Fibroblast of skin of back (primary cell): ENCODE measurements at places on chromosomes 12 and 14.
A peak's percentile ranks its signal among the peaks of the same experiment; 100 is the strongest.

- peak; percentile 68 for DNase-seq
Observed at GRCh38 chr14:68685419-68686204, 107.3 kb downstream of the ZFP36L1 start.

DNA sequence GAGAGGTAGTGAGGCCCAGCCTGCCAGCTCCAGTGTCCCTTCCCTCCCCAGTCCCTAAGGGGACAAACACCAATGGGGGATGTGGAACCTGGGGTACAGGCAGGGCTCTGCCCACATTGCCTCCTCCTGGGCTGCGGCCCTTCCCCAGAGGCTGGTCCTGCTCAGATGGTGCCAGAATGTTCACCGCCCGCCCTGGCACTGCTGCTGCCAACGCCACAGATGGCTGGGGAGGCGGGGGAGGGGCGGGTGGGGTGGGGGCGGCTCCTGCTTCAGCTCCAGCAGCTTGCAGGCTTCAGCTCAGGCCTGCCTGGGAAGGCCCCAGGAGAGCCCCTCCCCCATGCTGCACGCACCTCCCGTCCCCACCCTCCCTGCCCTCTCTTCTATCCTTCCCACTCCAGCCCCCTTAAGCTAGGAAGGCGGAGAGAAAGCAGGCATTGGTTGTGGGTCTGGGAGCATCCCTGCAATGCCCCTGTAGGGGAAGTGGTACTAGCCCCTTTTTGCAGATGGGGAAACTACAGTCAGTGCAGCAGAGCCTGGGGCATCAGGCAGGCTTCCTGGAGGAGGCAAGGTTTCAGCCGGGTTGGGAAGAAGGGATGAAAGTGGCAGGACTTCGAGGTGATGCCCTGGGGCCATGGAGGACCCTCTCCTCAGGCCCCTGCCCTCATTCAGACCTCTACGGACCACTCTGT is 2.0 kb upstream of the BEGAIN start:
- no peak for DNase-seq

- DNase-seq: no peak
Observed at GRCh38 chr14:81051547-81051946, 96.1 kb downstream of the TSHR start.

GRCh38 chr14:67420102-67420739 is 8.3 kb upstream of the PLEK2 start:
- no peak for DNase-seq

DNA sequence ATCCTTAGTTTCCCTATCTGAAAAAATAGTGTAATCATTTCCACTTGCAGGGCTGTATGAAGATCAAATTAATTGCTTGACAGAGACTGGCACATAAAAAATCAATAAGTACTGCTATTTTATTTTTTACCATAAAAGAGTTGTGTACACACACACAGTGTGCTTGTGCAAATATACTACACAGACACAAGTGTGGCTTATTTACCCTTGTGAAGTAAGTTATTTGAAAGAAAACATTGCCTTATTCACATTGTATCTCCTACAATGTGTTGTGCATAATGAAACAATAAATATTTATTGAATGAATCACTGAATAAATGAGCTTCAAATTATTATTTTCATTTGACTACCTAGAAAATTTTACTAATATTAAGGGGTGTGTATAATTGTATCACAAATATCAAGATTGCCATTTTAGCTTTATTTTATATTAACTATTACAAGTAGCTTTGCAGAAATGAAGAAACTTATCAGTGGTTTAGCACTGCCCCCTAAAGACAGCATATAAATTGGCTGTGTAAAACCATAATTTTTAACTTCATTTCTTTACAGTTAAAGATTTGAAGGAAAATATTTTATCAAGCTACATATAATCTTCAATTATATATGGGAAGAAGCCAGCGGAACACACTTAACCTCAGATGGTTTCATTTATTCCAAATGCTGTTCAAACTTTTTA is 11.3 kb downstream of the GARIN6 start:
- no peak for DNase-seq

DNA sequence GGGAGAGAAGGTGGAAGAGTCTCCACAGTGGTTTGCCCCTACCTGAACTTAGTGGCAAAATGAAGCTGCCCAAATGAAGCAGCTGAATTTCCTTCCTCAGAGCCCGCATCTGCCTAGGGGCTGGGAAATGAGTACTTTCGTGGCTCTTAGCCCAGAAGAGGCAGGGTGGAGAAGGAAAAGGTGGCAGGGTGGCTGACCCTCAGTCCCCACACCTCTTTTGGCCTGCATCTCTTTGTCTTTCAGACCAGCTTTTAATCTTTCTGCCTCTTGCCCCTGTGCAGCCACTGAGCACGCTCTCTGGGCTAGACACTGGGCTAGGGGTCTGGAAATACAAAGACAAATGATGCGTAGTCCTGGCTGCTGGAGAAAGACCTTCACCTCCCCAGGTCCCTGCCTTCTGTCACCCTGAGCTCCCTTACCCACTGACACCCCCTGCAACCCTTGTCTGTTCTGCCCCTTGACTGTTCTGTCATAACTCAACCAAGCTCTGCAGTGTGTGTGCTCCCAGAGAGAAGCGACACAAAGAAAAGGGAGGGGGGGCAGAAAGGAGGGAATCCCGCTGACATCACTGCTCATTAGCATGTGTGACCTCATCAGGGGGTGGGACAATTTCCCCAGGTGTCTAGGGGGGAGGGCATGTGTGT is 371 bp upstream of the REM2 start:
- DNase-seq: peak; percentile 38

DNA sequence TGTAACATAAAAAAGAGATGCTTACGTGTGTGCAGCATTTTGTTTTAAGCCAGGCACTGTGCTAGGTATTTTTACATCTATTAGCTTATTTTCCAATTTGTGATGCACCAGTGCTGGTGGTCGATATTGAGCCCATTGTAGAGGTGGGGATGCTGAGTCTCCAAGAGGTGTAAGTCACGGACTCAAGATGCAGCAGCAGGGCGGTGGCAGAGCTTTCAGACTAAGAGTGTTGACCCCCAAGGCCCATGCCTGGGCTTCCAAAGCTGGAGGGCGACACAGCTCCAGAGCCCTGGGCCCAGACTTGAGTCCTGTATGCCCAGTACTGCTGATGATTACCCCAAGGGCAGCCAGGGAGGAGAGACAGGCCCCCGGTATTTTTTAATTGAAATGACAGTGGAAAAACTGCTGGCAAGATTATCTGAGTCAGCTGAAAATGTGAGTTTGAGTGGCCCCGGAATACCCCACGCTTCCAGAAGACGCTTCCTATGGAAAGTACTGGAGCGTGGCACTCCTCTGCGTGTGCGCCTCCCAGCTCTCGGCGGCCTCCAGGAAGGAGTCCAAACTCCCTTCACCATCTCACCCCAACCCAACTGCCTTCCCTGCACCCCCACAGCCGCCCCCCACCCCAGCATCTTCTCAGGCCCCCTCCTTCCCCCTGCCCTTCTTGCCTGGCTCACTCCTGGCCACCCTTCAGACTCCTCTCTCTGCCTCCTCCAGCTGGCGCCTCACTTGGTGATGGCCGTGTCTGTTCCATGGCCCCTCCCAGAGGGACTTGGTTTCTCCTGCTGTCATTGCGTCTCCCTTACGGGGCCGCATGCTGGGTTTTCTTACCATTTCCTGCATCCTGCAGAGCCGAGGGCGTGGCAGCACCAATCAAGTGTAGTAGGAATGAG is 40.7 kb downstream of the ELK3 start:
- no peak for DNase-seq

DNA sequence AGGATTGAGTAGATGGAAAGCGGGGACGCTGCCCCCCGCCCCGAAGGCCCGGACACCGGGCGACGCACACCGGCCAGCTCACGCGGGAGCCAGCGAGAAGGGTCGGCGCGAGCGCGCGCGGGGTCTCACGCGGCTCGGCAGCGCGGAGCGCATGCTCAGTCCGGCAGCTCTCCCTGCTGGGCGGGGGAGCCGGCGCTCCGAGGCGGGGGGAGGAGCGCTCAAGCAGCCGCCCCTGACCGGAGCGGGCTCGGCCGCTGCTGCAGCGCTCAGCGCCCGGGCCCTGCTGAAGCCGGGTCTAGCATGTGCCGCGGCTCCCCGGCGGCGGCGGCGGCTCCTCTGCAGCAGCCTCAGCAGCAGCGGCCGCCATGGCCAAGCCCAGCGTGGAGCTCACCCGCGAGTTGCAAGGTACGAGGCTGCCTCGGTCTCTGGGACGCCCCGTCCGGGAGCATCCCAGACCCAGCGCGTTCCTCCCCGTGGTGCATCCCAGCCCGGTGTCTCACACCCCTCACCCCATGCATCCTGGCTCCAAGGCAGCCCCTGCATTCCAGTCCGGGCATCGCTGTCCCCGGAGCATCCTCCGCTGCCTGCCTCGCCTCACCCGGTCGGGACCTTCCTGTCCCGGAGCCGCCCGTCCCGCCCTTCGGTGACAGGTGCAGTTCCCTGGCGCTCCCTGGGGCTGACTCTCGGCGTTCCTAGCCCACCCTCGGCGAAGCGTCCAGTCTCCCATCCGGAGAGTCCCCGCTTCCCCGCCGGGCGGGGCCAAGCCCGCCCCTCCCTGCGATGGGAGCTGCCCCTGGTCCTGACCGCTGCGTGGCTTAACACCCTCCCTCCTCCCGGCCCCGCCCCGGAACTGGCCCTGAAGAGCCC is at the start of gene CARMIL3:
TSS of gene CARMIL3 (plus strand) at position 221 of the 867 bp plus-strand sequence. CDS start at position 366, 145 bp downstream.
- DNase-seq: peak; percentile 54

DNA sequence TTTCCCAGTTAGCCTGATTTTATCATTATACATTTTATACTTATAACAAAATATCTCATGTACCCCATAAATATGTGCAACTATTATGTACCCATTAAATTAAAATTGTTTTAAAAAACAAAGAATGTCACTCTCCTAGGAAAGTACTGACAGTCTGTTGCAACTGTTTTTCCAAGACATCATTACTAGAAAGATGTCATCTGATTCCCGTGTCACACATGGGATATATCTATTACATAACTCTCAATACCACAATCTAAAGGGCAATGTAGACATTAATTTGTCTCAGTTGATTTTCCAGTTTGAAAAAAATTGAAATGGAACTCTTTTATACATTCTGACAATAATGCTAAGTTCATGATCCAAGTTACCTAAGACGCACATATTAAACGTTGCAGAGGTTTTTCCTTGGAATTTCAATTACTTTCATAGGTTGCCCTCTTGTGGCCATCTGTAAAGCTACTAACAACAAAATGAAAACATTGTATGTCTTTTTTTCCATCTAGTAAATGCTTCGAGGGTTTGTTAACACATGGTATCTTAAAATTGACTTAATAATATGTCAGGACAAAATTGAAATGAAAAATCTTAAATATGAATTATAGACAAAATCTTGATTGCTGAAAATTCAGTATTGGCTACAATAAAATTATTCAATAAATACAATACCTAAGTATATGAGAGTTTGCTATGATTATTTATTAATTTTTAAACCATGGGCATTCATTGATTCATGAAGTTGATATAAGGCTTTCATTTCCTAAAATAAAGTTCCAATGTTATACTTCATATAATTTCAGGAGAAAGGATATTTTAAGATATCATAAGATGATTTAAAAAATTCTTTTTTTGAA is 131.6 kb downstream of the PPFIA2 start:
- peak; percentile 55 for DNase-seq

DNA sequence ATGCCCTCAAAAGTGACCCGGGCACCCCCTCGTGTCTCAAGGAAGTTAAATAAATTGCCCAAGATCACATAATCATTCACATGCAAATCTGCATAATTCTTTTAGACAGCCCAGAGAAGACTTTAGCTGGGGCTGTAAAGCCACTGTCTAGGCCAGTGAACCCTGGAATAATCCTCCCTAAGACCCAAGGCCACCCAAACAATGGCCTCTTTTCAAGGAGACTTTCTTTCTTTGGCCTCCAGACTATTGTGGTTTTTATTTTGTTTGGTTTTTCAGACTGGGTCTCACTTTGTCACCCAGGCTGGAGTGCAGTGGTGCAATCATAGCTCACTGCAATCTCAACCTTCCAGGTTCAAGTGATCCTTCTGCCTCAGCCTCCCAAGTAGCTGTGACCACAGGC is 10.6 kb downstream of the SVOP start:
- DNase-seq: no peak

- DNase-seq: peak; percentile 40
Observed at GRCh38 chr12:68420225-68421010, 88.3 kb upstream of the MDM1 start.

DNA sequence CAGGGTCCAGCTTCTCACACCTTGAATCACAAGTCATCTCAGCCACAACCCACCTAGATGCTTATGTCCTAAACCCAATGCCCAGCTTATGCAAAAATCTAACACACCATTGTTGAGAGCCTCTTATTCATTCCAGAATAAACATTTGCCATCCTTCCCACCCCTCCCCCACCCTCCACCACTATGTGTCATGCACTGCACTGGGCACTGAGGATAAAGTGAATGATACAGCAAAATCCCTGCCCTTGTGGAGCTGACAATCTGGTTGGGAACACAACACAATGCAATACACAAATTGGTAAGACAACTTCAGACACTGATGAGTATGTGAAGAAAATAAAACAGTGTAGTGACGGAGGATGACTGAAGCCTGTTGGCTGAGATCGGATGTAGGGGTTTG is 1.4 kb upstream of the GLTP start:
- peak; percentile 30 for DNase-seq

DNA sequence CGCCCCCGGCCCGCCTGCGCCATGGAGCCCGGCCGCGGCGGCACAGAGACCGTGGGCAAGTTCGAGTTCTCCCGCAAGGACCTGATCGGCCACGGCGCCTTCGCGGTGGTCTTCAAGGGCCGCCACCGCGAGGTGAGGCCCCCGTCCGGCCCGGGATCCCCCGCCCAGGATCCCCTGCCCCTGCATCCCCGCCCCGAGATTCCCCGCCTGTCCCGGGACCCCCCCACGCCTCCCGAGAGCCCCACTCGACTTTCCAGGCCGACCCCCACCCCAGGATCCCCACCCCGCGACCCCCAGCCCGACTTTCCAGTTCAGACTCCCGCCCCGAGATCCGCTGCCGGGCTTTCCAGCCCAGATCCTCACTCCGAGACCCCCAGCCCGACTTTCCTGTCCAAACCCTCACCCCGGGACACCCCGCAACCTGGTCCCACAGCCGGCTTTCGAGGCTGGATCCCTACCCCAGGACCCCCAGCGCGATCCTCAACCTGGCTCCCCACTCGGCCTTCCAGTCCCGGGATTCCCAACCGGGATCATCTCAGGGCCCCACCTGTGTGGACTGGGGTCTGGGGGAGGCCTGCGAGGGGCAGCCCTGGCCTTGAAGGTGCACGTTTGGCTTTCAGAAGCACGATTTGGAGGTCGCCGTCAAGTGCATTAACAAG is 688 bp downstream of the ULK1 start:
- peak; percentile 4 for DNase-seq
